ENCODE measurements at places on chromosomes 1 and 21.

- no peak for DNase-seq
Measured at GRCh38 chr21:35563885-35564451, 496.4 kb downstream of the SETD4 start.

DNA sequence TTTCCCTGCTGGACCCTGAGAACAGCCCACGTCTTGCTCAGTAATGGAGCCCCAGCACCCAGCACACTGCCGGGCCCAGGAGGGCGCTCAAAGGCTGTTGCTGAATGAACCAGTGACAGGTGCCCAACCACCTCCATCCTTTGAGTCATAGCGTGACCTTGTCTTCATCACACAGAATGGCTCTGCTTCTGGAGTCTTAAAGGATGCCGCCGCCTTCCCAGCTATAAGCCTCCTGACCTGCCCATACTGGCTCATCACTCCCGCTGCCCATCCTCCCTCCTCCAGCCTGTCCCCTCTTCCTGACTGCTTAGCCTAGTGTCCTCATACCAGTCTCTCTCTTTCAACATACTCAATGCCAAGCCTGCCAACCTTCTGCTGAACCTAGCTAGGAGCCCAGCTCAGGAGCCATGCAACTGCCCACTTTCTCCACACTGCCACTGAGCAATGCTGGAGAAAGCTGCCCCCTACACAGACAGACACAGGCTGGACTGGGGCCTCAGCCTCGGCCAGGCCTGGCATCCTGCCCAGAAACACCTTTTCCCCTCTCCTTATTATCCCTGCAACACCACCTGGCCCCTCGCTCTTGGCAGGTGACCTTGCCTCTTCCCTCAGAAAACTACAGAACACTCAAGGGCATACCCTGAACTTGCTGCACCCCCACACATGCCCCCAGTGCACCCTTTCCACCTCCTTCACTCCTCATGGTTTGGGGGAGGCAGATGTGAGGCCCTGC, 14.1 kb downstream of the TTC39A start:
- no peak for DNase-seq

GRCh38 chr1:183339556-183340167, 78.5 kb downstream of the NMNAT2 start:
- DNase-seq, result peak; percentile 23

- DNase-seq, result peak; percentile 11
Measured at GRCh38 chr1:22749919-22750684, 39.5 kb downstream of the EPHB2 start.

GRCh38 chr1:33374336-33375105, 53.6 kb upstream of the A3GALT2 start:
- no peak for DNase-seq

DNA sequence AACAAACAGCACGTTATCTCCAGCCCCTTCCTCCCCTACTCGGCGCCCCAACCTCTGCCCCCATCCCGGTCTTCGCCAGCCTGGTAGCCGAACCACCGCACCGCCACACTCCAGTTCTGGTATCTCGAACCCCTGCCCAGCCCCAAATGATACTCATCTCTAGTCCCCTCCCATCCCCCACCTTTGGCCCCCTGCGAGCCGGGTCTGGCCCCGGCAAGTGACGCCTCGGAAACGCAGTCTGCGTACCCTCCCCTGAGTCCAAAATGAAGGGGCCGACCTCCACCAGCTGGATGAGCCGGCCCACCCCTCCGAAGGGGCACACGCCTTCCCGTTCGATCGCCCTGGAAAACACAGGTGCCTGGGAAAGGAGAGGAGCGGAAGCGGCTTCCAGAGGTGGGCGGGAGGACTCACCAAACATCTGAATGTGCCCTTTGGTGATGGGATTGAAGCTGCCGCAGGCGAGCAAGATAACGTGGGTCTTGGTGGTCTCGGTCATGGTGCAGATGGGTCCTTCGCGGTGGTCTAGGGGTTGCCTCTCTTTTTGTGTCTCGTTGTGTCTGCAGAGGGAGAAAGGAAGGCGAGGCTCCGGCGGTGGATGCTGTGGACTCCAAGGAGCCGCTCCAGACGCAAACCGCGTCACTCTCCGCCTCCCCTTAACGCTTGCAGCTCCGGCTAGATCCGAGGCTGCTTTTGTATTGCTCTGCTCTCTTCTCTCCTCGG, at the start of gene NMNAT2:
TSS of gene NMNAT2 (minus strand) at position 609 of the 720 bp plus-strand sequence. CDS start at position 496, 113 bp downstream.
- DNase-seq, result no peak

- no peak for DNase-seq
Measured at GRCh38 chr21:34094949-34095348, 21.6 kb downstream of the MRPS6 start.

DNA sequence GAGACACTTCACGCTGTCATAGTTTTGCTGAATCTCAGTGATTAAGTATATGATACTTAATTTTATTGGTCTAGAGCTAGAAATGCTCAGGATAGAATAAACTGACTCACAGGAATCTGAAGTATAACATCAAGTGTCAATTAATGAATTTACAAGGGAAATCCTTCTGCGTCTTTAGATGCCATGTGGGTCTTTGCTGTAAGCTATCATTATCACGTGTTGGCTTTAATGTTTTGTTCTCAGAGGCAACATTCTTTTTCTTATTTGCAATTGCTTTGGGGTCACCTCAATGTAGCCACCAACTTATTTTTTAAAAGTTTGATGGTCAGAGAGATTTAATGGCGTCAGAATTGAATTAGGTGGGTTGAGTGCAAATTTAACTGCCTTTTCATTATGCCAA, 680.1 kb upstream of the PTBP2 start:
- no peak for DNase-seq

DNA sequence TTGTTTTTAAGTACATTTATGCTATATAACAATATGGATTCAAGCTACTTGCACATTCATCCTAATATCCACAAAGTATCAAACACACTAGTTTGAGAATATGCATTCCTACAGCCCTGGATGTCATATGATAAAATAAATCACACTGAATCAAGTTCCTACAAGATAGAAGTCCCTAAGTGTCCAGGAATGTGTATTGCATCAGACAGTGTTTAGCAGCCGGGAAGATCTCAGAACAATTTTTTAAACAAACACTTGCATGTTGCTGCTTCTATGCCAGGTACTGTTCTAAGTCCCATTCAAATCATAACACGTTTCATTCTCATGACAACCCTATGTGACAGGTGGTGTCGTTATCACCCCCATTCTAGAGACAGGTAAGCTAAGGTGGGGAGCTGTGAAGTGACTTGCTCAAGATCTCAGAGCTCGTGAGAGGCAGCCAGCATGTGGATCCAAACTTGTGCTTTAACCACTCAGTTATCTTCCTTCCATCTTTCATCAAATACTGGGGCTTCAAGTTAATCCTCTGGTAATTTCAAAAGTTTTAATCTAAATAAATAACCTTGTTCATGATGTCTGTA, 68.3 kb upstream of the KIF26B start:
- DNase-seq, result peak; percentile 66

DNA sequence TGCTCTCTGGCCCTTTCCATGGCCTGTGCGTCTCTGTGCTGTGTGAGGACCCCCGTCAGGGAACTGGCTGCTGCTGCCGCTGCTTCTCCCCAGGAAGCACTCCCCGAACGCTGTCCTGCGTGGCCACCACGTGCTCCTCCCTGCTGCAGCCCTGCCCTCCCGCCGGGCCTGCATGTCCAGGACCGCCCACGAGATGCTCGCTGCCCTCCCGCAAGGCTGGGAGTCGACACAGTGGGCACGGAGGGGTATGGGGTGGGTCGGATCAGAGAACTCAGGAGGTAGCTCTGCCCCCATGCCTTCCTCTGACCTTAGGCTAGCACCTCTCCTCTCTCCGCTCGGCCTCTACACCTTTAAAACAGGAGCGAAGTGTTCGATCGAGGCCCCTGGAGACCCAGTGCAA, 171.9 kb upstream of the AJAP1 start:
- DNase-seq, result no peak

DNA sequence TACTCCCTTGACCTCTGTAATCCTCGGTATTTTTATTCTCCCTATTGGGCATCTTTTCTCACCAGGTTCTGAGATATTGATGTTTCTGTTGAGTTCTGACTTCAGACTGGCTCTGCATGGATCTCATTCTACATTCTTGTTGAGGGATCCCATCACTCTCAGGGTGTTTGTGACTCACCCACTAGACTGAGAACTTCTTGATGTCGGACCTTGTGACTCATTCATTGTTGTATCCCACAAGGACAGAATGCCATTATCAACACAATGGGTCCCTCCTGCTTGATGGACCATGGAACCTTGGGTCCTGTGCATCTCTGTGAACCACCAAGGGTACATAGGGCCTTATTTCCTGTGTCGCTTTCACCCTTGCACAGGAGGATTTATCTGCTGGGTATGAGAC, 174.1 kb downstream of the PBX1 start:
- no peak for DNase-seq

- DNase-seq, result no peak
Measured at GRCh38 chr1:74517599-74518051, 5.2 kb upstream of the LRRC53 start.

DNA sequence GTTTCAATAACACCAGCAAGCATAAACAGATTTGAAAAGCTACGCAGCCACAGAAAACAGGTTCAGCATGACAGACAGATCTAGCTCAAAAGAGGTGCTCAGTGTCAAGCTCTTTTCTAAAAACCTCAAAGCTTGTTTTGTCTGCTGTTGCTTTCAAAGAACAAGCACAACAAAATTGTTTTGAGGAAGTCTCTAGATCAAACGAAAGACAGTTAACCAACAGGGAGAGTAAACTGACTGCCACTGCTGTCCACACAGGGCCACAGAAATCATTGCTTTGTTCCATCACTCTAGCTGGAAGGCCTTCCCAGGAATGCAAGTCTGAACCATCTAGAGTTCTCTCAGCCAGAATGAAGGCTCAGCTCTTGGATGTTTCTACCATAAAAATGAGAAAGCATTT, 12.8 kb downstream of the APP start:
- DNase-seq, result no peak

DNA sequence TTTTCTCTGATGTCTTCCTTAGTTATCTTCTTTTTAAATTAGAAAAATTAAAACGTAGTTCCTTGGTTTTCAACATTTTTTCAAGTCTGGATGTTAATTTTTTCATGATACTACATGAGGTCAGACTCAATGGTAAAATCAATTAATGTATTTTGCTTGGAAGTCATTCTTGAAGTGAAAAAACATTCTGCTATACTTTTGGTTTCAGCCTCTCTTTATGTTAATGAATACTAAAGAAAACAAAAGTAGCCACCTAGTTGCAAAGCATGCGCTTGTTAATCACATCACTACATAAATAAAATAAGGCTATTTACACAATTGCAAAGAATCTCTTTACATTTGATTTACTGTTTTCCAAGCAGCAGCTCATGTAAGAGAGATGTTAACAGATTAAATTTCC, 170.4 kb downstream of the LIPI start:
- no peak for DNase-seq

- DNase-seq, result no peak
Measured at GRCh38 chr1:220533504-220534109, 5.7 kb downstream of the MARK1 start.

DNA sequence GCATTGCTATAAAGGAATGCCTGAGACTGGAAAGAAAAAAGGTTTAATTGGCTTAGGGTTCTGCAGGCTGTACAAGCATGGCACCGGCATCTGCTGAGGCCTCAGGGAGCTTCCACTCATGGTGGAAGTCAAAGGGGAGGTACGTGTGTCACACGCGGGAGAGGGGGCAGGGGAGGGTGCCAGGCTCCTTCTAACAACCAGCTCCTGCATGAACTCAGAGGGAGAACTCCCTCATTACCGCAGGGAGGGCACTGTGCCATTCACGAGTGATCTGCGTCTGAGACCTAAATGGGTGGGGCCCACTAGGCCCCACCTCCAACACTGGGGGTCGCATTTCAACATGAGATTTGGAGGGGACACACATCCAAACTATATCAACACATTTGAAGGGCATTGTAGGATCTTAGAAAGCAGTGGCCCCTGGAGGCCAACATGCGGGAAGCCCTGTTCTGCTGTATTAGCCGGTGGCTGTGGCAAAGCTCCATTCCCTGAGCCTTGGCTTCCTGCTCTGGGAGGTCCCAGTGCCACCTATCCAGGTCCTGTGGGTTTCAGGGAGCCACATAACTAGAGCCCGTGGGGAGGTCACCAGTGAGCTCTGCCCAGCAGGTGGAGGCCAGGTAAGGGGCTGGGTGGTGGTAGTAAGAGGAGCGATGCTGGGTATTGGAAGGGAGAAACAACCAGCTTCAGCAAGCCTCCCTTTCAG, 10.0 kb downstream of the WNT3A start:
- no peak for DNase-seq

DNA sequence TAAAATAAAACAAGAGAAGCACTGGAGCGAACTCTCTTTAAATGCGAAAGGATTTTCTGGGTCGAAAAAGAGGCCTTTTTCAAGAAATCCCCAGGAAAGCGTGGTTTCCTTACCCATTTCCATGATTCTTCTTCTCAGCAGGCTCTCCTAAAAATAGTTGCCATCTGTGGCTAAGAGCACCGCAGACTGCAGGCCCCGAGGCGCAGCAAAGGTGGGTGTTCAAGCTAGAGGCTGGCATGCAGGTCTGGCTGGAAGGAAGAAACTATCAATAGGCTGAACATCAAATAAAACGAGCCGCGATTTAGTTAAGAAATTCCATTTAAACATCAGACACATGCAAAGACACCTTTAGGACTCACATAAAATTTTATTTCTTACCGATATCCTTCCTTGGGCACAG, 135.1 kb downstream of the ADAMTS1 start:
- no peak for DNase-seq

GRCh38 chr1:216425577-216425976, 2.3 kb upstream of the USH2A start:
- DNase-seq, result no peak

- no peak for DNase-seq
Measured at GRCh38 chr21:17612023-17612564, 607 bp downstream of the BTG3 start.

DNA sequence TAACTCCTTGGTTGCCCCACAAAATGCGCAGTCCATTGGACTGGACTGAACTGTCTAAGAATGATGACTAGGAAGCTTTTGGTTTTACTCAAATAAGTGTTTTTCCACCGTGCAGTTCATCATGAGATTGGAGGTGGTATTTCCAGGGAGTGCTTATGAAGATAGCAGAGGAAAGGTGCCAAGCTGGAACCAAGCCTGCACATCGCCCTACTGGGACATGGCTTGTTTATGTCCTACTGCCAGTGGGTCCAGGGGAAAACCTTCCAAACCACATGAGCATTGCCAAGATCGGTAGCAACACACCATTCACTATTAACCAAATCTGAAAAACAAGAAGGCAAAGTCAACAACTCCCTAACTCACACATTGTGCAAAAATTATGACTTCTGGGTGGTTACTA, 54.7 kb upstream of the DSCAM start:
- no peak for DNase-seq

DNA sequence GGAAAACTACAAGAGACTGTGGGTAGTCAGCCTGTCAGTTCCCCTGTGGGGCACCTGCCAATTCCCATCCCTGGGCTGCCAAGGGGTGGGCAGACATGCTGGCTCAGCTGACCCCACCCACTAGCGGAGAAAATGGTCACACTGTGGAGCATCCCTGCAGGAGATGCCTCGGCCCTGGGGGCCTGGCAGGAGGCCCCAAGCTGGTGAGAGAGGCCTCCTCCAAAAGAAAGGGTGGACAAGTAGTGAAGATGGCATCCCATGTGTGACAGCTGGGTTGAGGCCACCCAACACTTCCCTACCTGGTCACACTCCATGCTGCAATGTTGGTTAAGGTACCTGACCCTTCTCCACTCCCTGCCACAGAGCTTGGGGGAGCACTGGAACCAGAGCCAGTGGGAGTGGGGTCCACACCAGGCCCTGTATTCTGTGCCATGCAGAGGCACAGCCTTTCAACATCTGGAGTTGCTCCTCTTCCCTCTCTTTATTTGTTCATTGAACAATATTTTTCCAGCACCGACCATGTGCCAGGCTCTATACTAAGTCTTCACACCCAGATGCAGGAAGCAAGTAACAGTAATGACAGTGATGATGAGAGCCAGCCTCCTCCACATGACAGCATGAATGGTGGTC, 59.5 kb downstream of the KLHDC7A start:
- no peak for DNase-seq

Measured in keratinocyte (primary cell).